Stimulated activated CD4-positive, alpha-beta T cell treated with anti-CD3 and anti-CD28 coated beads, Interleukin-4, amount 100 ng/mL, for 48 hours (primary cell): ENCODE measurements at places on chromosomes 3 and 15.

- no peak for DNase-seq
Observed at GRCh38 chr15:42384597-42384996, 25.3 kb downstream of the CAPN3 start.

GRCh38 chr3:17140670-17141505, 256.1 kb downstream of the PLCL2 start:
- no peak for DNase-seq

DNA sequence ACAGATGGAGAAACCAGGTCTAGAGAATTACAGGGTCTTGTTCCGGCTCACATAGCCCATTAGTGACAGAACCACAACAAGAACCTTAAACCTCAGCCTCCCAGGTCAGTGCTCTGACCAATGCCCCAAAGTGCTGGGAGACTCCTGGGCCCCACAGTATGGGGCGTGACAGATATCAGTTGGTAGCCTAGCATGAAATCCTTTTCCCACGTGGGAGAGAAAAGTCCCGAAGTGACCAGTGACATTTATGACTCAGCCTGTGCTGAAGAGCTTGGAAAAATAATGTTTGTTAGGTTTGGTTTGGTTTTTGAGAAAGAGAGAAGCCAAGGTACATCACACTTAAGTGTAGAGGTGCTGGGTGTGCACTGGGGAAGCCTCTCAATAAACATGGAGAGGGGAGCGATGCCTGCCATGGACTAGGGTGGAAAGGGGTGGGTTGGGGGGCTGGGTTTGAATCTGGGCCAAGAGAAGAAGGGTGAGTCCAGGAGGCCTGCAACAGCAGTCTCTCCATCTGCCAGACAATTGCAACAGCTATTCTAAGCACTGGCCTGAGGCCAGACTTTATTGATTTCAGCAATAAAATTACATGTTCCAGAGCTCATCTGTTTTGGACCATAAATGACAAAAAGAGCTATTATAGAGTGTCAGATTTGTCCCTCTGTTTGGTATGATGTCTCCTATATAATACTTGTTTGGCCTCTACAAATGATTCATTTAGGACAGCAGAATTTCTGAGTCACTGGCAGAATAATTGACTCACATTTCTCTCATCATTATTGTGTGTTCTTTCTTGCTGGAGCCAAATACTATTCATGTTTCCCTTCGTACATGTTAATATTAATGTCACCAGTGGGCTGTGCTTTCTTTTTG, 43.4 kb downstream of the C2CD4A start:
- DNase-seq, result no peak

- no peak for DNase-seq
Observed at GRCh38 chr3:139552632-139553365, 13.3 kb upstream of the RBP1 start.

GRCh38 chr3:4720316-4721075, 227.3 kb downstream of the ITPR1 start:
- DNase-seq, result no peak

GRCh38 chr3:30728143-30728542, 121.7 kb downstream of the TGFBR2 start:
- DNase-seq, result no peak

DNA sequence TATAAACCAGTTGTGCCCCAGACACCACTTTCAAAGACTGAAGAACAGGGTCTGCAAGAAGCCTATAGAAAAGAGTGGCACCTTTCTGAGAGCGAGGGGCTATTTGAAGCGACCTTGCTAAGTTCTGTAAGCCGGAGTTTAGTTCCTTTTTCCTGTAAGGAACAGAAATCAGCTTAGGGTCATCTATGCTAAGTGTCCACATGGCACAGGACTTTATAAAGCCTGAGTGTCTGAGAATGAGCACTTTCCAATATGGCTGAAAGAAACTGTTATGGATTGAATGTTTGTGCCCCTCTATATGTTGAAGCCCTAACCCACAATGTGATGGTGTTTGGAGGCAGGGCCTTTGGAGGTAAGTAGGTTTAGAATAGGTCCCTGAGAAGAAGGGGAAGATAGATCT, 4.0 kb upstream of the A4GNT start:
- DNase-seq, result no peak

DNA sequence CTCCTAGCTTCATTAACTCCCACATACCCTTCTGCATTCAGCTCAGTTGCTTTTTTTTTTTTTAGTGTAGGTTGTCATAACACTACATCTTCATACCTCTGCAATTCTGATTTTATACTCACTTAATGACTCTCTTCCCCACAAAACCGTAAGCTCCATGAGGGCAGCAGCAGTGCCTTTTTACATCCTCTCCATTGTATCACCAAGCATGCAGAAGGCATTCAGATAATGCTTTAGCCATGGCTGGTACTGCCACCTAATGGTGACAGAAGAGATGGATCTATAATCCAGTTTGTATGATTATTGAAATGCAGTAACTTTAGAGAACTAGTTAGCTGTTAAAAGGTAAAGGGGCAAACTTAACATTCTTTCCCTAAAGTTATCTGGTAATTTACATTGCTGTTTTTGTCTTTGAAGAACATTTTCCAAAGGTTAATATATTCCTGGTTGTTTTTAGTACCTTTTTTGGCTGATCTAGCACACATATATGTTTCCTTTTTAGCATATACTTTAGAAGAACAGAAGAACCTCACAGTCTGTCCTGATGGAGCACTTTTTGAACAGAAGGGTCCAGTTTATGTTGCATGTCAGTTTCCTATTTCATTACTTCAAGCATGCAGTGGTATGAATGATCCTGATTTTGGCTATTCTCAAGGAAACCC, 36.8 kb downstream of the ATP1B3 start:
- no peak for DNase-seq

GRCh38 chr15:74464216-74464615, 3.3 kb upstream of the UBL7 start:
- DNase-seq, result no peak

DNA sequence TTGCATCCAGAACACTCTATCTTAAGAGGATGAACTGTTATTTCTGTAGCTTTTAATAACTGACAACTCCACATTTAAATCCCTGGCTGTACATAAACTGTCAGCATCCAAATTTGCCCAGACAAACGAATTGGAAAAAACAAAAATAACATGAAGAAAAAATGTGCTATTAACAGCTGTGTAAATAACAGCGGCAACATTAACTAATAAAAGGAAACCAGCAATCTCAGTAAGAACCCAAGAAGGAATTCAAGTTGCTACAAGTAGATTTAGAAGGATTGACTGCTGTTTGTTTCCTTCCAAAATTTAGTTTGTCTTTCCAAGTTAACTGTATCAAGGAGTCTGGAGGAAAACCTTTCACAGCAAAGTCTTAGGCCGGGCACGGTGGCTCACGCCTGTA, 550.6 kb upstream of the MDFIC2 start:
- DNase-seq, result no peak

GRCh38 chr3:133401374-133402135, 1.7 kb downstream of the BFSP2 start:
- no peak for DNase-seq

GRCh38 chr3:56673781-56674457, 9.1 kb downstream of the TASOR start:
- no peak for DNase-seq

DNA sequence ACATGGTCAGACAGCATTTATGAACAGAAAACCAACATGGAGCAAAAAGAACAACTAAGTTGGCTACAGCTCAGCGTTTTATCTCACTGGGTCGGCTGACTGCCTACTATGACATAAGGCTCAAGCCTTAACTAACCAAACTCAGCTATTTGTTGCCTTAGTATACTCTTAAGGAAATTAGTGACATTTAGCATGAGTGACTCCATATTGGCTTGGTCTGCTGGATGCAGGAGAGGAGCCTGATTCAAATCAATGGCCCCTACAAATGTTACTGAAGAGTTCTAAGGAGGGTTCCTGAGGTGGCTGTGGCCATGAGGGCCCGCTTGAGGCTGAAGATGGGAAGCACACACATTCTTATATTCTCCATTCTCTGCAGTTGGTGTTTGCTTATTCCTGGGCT, 20.1 kb upstream of the ALDH1L1 start:
- DNase-seq, result no peak

GRCh38 chr3:37741644-37742043, 120.0 kb upstream of the CTDSPL start:
- no peak for DNase-seq

DNA sequence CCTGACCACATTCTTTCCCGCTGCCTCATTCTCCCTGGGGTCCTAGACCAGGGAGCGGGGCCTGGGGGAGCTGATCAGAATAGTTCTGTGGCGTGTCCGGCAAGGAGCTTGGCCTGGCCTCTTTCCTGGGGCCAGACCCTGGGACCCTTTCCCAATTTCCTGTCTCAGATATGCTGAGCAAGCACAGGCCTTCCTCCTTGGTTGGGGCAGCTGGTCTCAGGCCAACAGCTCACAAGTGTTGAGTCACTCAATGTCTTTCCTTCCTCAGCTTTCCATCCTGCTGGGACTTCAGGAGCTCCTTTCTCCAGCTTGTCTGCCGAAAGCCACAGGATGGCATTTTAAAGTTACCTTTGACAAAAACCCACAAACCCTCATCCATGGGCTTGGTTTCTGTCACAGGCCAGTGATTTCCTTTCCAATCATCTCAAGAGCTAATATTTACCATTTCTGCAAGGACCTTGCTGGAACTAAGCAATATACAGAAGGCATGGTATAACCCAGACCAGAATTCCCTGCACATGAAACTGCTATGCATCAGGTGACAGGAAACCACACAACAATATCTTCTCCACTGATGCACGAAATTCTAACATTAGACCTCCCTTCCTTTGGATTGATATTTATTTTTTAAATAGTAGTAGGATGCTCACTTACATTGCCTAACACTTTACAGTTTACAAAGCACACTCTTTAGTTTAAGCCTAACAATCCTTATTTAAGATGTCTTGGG, 19.5 kb upstream of the TIMP4 start:
- DNase-seq, result no peak

- no peak for DNase-seq
Observed at GRCh38 chr15:55770806-55771205, 27.9 kb upstream of the PRTG start.

- DNase-seq, result no peak
Observed at GRCh38 chr15:33198541-33198940, 4.0 kb upstream of the FMN1 start.

DNA sequence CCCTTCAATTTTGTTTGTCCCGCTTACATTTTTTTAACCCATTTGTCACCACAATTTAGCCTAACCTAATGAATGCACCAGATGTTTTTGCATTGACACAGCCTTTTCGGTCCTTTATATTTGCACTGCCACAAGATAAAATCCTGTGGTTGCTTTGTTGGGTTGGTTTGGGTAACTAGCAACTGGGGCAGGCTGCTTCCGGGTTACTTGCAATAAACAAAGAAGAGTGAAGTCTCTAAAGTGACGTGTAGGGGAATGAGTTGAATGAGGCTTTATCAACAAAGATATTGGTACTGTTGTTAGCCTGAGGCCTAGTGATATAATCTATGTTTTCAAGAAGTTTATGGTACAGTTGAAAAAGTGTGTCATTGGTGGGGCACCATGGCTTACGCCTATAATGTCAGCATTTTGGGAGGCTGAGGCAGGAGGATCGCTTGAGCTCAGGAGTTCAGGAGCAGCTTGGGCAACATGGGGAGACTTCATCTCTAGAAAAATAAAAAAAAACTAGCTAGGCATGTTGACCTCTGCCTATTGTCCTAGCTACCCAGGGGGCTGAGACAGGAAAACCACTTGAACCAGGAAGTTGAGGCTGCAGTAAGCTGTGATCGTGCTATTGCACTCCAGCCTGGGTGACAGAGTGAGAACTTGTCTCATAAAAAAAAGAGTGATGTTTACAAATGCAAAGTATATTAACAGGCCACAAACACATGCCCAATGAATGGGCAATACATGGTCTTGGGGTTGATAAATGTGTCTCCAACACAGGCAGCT, 121.8 kb downstream of the OXSM start:
- no peak for DNase-seq

GRCh38 chr3:35745351-35745750, 106.0 kb downstream of the ARPP21 start:
- no peak for DNase-seq

DNA sequence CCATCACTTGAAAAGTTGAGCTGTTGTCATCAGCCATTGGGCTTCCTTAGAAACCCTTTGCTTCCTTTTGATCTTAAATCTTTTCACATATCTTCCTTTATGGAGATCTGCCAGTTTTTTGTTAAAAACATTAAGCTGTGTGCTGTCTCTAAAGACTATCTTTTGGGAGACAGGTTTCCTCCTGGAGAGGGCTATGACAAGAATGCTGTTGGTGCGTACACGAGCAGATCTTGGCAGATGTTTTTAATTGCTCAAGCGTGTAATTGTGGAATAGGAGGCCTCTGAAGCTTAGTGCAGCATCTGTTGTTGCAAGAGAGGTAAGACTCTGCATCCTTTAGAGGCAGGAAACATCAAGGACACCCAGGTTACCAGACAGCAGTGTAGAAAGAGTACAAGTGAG, 56.8 kb downstream of the PHLDB2 start:
- DNase-seq, result no peak

DNA sequence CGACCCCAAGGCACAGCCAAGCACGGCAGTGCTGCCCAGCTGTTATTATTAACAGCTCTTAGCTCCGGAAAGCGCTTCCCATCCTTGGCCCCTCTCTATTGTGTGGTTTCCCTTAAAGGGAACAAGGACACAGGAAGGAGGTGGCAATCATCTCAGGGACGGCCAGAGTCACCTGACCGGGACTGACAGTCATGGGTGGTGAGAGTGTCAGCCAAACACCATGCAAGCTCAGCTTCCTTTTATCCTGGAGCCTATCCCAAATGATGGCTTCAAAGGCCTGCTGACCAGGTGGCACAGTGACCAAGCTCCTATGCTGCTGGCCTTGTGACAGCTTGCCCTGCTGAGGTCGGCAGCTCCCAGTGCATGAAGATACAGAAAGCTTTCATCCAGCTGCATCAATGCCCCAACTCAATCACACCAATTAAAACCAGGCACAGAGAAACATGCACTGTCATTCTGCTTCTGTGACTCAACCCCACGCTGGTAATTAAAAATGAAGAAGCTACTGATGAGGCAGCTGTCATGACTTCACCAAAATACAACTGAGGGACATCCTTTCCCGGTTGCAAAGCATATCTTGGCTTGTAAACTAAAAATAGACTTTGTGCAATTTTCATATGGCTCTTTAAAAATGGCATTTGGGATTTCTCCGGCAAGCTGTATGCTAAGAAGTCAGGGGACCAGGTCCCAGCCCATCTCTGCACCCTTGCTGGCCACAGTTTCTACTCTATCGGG, 34.0 kb downstream of the PCSK6 start:
- no peak for DNase-seq

DNA sequence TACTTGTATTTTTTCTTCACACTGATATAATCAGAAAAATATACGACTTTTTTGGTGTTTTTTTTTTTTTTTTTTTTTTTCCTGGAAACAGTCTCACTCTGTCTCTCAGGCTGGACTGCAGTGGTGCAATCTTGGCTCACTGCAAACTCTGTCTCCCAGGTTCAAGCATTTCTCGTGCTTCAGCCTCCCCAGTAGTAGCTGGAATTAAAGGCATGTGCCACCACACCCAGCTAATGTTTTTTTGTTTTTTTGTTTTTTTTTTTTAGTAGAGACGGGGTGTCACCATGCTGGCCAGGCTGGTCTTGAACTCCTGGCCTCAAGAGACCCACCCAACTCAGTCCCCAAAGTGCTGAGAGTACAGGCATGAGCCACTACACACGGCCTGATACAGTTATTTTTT, 20.8 kb upstream of the DNAAF4 start:
- DNase-seq, result no peak

GRCh38 chr3:31539275-31539674, 6.5 kb downstream of the STT3B start:
- no peak for DNase-seq

- DNase-seq, result no peak
Observed at GRCh38 chr15:70826634-70827033, 27.3 kb downstream of the LARP6 start.
